Lower leg skin (tissue), 4 donors: ENCODE measurements at places on chromosomes 3 and 15. TPM values are rescaled to one million over a fixed set of nuclear protein-coding genes. Genes with fewer than 3 reads are reported as not detected.

The SLC9C1 gene
- total RNA-seq, result not detected

GRCh38 chr3:175518459-175518858 lies 659.3 kb downstream of the NAALADL2 start:
- no peak for DNase-seq

GRCh38 chr3:104291437-104291851 lies 1075.3 kb upstream of the ALCAM start:
- DNase-seq, result no peak

- no peak for DNase-seq
These were observed 143.1 kb downstream of the CDIN1 start for GRCh38 chr15:36722555-36722954.

DNA sequence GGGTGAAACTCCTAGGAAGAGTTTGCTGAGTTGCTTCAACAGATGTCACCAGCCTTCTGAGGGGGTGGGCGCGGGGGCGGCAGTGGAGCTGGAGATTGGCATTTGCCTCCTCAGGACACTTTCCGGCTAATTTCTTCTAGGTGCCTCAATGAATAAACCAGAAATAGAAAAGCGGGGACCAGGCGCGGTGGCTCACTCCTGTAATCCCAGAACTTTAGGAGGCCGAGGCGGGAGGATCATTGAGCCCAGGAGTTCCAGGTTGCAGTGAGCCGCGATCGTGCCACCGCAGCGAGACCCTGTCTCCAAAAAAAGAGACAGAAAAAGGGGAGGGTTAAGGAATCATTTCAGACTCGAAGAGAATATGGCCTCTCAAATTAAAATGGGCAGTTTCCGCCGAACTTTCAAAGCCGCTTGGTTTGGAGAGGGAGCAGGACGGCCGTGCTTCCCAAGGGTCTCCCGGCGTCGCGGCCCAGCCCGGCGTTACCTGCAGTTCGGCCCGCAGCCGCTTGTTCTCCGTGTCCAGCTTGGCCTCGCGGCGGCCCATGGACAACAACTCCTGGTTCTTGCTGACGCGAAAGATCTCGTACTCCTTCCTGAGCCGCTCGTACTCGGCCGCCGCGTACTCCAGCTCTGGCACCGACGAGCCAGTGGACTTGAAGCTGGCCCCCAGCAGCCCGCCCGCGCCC lies 587 bp downstream of the NPHP3 start:
- peak; percentile 93 for DNase-seq

DNA sequence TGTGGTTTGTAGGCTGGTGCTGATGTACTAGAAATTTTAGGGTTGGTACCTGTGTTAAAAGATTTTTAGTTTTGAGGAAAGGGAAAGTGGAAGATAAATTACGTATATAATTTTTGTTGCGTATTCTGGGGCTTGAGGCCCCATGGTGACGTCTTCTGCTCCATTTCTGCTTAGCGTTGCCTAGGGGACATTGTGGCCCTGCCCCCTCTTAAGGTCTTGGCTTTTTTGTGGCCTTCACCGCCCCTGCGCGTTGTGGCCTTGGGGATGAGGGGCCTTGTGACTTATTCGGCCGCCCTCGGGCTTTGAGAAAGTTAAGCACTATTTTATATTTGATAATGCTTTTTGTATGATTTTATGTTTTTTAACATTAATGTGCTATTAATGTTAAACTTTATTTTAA lies 182.0 kb downstream of the KLF13 start:
- no peak for DNase-seq

GRCh38 chr3:107861904-107862303 lies 228.9 kb downstream of the CD47 start:
- DNase-seq, result no peak

- DNase-seq, result no peak
These were observed 190.7 kb downstream of the CD47 start for GRCh38 chr3:107899990-107900651.

DNA sequence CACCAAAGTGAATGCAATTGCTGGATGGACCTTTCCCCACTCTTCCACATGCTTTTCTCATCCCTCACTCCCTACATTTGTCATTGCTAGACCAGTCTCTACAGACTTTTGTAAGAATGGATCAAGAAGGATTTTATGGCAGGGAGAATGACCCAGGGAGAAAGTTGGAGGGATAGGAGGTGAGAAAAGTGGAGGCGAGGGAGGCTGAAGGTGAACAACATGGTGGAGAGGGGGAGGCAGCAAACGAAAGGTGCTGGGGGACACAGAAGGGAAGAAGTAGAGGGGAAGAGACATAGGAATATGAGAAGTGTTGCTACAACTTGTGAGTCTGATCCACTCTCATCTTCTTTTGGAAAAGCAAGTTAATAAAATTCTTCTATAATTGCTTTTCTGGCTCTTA lies 24.4 kb upstream of the RTP1 start:
- DNase-seq, result no peak

The KCNMB2 gene
- not detected for total RNA-seq

DNA sequence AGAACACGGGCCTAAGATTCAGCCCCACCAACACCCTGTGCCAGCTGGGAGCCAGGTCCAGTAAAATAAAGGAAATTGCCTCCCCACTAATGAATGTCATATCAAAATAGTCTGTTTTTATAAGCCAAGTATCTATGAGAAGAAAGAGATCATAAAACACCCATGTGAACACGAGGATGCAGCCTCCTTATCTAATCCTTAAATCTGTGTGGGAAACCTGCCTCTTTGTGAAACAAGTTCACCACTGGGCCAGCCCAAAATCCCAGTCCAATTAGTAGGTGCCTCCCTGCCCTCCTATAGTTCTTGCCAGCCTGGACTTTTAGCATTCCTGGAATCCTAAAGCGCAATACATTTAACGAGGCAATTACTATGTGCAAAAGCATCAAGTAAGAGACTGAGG lies 42.0 kb downstream of the SCAPER start:
- DNase-seq, result no peak

DNA sequence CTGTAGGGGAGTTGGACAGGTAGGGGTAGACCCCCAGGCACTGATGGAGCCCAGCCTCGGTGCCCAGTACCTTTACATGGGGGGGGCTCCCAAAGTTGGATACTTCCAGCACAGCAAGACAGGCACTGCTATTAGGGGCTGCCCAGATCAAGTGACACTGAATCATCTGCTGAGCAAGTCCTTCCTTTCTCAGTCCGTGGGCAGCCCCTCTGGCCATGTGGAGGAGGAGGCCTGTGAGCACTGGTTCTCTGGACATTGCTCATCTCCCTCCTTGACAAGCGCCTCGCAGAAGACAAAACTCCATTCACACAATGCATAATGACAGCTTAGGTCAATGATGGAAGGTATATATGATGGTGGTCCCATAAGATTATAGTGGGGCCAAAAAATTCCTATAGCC lies 35.7 kb downstream of the EEFSEC start:
- no peak for DNase-seq
